Activated CD4-positive, alpha-beta T cell treated with anti-CD3 and anti-CD28 coated beads for 36 hours (primary cell): ENCODE measurements at places on chromosomes 6 and 20. TPM values are rescaled to one million over a fixed set of nuclear protein-coding genes. Genes with fewer than 3 reads are reported as not detected.

GRCh38 chr20:12535316-12535715, 473.5 kb upstream of the SPTLC3 start:
- no peaks in the 10 kb centered on the region for H3K27me3 ChIP-seq
- no peak for DNase-seq
- H3K4me1 ChIP-seq = no peaks in the 10 kb centered on the region
- no peak overlapping the region for H3K4me3 ChIP-seq
- no peaks in the 10 kb centered on the region for H3K36me3 ChIP-seq
- H3K27ac ChIP-seq = no peak overlapping the region

GRCh38 chr20:55386686-55387085, 618.6 kb downstream of the CBLN4 start:
- no peaks in the 10 kb centered on the region for H3K36me3 ChIP-seq
- no peak for DNase-seq
- no peaks in the 10 kb centered on the region for H3K27me3 ChIP-seq
- no peak overlapping the region for H3K27ac ChIP-seq
- no peak overlapping the region for H3K4me3 ChIP-seq

DNA sequence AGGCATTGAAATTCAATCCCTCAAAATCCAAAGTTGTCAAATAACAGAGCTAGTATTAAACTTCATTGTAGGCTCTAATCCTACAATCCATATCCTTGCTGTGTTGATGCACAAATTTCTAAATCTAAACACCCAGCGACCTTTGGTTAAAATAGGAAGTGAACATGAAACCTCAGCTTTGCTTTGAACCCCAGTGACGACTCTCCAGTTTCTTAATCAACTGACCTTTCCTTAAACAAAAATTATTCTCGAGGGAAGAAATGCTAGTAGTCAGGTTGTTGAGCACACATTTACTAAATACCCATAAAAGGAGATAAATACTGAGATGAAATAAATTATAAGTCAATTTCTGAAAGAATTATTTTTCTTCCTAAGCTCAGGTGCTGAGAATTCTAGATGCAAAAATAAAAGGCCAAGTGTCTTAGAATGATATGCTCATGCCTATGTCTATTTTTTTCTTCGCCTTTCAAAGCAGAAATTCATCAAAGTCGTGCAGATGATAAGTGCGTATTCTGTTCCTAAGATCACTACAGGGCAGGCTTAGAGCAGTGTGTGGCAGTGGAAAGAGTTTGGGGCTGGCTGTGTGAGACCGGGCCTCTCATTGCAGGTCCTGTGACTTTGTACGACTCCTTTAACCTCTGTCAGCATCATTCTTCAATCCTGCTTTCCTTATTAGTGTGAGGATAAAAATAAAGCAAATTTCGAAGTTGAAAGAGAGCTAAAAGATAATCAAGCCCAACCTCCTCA, 208.7 kb downstream of the PRL start:
- no peak overlapping the region for H3K27ac ChIP-seq
- no peaks in the 10 kb centered on the region for H3K27me3 ChIP-seq
- H3K4me3 ChIP-seq = no peak overlapping the region

GRCh38 chr6:56050530-56051201, 175.3 kb upstream of the BMP5 start:
- H3K27ac ChIP-seq = no peak overlapping the region
- H3K36me3 ChIP-seq = no peaks in the 10 kb centered on the region
- H3K27me3 ChIP-seq = no peaks in the 10 kb centered on the region
- H3K4me1 ChIP-seq = no peaks in the 10 kb centered on the region
- DNase-seq = no peak

DNA sequence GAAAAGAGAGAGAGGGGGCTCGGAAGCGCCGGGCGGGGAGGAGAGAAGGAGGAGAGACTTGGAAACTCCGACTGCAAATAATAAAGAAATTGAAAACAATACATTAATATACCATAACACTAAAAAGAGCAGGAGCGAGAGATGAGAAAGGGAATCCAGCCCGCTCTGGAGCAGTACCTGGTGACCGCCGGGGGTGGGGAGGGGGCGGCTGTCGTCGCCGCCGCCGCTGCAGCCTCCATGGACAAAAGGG, 338 bp downstream of the E2F3 start:
- H3K4me3 ChIP-seq = peak overlapping the region; percentile 96
- H3K27ac ChIP-seq = peak overlapping the region; percentile 99
- H3K27me3 ChIP-seq = no peaks in the 10 kb centered on the region
- no peak for DNase-seq

- H3K4me3 ChIP-seq = no peak overlapping the region
- H3K36me3 ChIP-seq = no peaks in the 10 kb centered on the region
- no peak for DNase-seq
These were observed 295.4 kb upstream of the STXBP5 start for GRCh38 chr6:146908786-146909185.

DNA sequence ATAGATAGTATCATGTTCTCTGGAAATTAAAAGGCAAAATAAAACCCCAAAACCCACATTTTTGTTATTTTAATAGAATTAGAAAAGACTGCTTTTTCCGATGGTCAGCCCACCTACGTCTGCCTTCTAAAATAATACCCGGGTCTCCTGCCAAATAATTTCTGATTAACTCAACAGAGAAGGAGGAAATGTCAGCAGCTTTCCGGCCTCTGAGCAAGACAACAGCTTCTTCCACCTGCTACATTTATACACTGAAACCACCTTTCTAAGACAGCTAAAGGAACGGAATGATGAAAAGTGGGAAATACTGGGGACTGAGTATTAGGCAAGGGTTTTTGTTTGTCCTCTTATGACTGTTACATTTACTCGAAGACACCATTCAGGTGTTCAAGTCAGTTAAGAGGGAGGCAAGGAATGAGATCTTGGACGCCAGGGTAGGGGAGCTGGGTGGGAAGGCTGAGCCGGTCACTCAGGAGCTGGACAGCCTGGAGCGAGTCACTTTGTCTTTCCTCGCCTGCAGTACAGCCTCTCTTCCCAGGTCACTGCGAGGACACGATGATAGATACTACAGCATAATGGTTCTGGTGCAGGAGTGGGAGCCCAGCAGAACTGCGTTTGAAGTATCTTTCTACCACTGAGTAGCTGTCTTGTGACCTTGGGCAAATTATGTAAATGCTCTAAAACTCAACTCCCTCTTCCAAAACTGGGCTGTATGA, 96.3 kb upstream of the QKI start:
- no peak overlapping the region for H3K4me3 ChIP-seq
- DNase-seq = no peak
- no peaks in the 10 kb centered on the region for H3K4me1 ChIP-seq
- peaks cover 2% of the 10 kb centered on the region for H3K27me3 ChIP-seq
- no peak overlapping the region for H3K27ac ChIP-seq
- no peaks in the 10 kb centered on the region for H3K36me3 ChIP-seq

The LST1 gene
- total RNA-seq = 9.1 TPM

DNA sequence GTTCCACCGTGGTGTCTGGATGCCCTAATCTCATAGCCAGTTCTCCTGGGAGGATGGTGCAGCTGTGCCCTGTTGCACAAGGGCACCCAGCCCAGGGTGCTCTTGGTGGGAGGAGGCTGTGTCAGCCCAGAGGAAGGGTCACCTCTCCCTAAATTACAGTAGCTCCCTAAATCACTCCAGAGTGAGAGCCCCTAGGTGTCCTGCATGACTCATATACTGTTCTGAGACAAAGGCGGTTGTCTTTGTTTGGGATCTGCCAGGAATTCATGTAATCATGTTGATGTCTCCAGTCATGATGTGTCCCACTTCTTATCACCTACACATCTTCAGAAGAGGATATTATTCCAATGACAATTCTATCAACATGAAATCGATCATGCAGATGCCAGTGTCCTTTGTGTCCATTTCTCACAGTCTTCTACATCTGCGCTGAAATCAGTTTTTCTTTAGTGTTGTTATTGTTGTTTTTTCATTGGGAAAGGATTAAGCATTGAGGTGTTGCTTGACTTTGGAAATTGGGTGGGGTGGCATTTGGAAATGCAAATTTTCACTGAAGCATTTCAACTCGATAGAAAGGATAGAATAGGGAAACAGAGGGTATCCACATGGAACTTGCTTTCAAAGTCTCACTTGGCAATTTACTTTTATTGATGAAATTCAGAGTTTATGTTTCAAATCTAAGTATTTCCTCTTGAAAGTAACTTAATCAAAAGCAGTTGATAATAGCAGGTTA, 19.5 kb downstream of the PERP start:
- H3K4me3 ChIP-seq = no peak overlapping the region
- no peaks in the 10 kb centered on the region for H3K36me3 ChIP-seq
- H3K27me3 ChIP-seq = peaks cover 7% of the 10 kb centered on the region
- H3K4me1 ChIP-seq = no peaks in the 10 kb centered on the region
- no peak for DNase-seq

The MDC1 gene
- 92.0 TPM for total RNA-seq

- peaks cover 12% of the 10 kb centered on the region for H3K27me3 ChIP-seq
- peaks cover 2% of the 10 kb centered on the region for H3K4me1 ChIP-seq
- DNase-seq = peak; percentile 50
- no peak within 1 kb of the TSS for H3K27ac ChIP-seq
- H3K36me3 ChIP-seq = no peaks in the 10 kb centered on the region
- H3K4me3 ChIP-seq = no peak within 1 kb of the TSS
These were observed at the start of gene EEF1A2 for GRCh38 chr20:63498960-63499337. EEF1A2 (minus strand) TSS chr20:63499083; CDS start chr20:63497763, 1,320 bp downstream.

The TRAPPC3L gene
- not detected for total RNA-seq

DNA sequence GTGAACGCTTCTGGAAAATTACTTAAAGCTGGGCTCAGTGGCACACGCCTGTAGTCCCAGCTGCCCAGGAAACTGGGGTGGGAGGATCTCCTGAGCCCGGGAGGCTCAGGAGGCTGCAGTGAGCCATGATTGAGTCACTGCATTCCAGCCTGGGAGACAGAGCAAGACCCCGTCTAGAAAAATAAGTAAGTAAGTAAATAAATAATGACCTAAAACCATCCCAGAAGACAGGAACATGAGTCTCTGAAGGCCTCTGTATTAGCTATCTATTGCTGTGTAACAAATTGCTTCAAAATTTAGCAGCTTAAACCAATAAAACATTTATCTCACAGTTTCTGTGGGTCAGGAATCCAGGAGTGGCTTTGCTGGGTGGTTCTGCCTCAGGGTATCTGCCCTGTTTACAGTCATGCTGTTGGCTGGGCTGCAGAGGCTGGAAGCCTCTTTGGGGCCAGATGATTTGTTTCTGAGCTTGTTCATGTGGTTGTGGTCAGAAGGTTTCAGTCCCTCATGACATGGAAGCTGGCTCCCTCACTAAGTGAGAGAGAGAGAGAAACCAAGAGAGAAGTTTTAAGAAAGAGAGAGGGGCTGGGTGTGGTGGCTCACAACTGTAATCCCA, 48.4 kb upstream of the NCOA3 start:
- H3K27ac ChIP-seq = peak overlapping the region; percentile 73
- peak; percentile 74 for DNase-seq
- H3K4me1 ChIP-seq = peaks cover 38% of the 10 kb centered on the region
- H3K27me3 ChIP-seq = no peaks in the 10 kb centered on the region

DNA sequence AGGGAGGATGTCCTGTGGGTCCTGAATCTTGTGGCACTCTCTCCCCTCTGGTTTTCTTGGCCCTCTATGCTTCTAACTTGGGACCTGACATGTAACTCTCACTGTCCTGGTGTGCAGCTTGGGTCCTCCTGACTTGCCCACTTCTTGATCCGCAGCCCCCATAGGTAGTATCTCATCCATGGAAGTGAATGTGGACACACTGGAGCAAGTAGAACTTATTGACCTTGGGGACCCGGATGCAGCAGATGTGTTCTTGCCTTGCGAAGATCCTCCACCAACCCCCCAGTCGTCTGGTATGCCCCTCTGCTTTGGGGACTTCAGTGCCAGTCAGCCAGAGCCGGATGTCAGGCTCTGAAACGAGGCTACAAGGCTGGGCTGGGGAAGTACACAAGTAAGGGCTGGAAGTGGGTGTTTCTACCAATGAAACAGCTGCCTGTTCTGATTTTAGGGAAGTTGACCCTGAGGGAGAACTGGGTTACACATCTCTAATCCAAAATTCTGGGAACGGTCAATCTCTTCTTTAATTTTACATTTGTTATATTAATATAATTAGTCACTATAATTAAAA, 641 bp downstream of the DBNDD2 start:
- H3K4me1 ChIP-seq = peaks cover 18% of the 10 kb centered on the region
- H3K27ac ChIP-seq = no peak overlapping the region
- peaks cover 5% of the 10 kb centered on the region for H3K36me3 ChIP-seq
- peaks cover 3% of the 10 kb centered on the region for H3K27me3 ChIP-seq
- no peak for DNase-seq

DNA sequence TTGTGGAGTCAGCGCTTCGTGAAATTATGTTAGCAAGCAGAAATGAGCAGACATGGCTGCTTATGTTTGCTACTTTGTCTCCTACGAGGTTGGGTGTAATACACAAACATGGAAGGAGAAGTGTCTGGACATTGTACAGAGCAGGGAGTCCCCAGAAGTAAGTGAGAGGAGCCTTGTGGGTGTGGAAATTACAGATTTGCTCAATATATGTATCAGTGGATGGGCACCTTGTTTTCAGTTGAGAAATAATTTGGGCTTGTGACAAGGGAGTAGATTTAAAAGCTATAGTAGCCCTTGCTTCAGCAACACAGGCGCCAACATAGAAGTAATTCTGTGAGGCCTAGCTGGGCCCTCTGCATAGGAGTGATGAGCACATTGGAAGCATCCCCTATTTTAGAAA, 49.2 kb downstream of the HECA start:
- peaks cover 37% of the 10 kb centered on the region for H3K36me3 ChIP-seq
- H3K4me1 ChIP-seq = peaks cover 63% of the 10 kb centered on the region
- no peak for DNase-seq
- H3K27ac ChIP-seq = no peak overlapping the region
- no peak overlapping the region for H3K4me3 ChIP-seq

DNA sequence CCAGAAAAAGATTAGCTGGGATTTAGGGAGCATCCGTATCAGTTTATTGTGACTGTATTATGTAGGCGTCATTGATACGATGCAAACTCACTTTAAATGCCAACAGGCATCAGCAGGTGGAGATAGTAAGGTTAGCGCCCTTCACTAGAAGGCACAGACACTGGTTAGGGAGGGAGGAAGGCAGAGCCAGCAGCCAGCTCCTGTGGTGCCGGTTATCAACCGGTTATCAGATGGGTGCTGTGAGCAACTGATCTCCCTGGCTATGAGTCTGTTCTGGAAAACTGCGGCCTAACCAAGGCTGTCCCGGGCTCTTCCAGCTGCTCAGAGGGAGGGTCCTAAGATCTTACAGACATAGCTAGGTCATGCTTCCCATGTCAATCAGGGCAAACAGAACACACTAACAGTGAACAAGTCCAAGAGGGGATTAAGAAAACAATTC, 47.5 kb upstream of the CD93 start:
- no peaks in the 10 kb centered on the region for H3K27me3 ChIP-seq
- DNase-seq = no peak
- H3K4me1 ChIP-seq = no peaks in the 10 kb centered on the region

DNA sequence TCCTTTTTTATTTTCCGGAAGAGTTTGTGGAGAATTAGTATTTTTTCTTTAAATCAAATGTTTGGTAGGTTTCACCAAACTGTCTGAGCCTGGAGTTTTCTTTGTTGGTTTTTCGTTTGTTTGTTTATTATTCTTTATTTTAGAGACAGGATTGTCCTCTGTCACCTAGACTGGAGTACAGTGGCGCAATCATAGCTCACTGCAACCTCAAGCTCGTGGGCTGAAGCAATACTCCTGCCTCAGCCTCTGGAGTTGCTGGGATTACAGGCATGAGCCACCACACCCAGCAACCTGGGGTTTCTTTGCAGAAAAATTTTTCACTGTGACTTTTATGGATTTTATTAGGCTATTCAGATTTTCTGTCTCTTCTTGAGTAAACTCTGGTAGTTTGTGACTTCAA, 120.2 kb upstream of the LOC128125822 start:
- H3K4me1 ChIP-seq = no peaks in the 10 kb centered on the region
- DNase-seq = no peak
- no peaks in the 10 kb centered on the region for H3K27me3 ChIP-seq
- H3K27ac ChIP-seq = no peak overlapping the region

- no peaks in the 10 kb centered on the region for H3K27me3 ChIP-seq
- H3K4me1 ChIP-seq = no peaks in the 10 kb centered on the region
- no peaks in the 10 kb centered on the region for H3K36me3 ChIP-seq
- DNase-seq = no peak
These were observed 579.0 kb downstream of the EPHA7 start for GRCh38 chr6:92840246-92840930.
